Left cardiac atrium (tissue), 4 donors: ENCODE measurements at places on chromosomes 6 and 20.

GRCh38 chr6:53238311-53238710 lies 89.7 kb upstream of the GCM1 start:
- no peak for DNase-seq

GRCh38 chr6:45044086-45044485 lies 284.0 kb upstream of the RUNX2 start:
- DNase-seq = no peak

DNA sequence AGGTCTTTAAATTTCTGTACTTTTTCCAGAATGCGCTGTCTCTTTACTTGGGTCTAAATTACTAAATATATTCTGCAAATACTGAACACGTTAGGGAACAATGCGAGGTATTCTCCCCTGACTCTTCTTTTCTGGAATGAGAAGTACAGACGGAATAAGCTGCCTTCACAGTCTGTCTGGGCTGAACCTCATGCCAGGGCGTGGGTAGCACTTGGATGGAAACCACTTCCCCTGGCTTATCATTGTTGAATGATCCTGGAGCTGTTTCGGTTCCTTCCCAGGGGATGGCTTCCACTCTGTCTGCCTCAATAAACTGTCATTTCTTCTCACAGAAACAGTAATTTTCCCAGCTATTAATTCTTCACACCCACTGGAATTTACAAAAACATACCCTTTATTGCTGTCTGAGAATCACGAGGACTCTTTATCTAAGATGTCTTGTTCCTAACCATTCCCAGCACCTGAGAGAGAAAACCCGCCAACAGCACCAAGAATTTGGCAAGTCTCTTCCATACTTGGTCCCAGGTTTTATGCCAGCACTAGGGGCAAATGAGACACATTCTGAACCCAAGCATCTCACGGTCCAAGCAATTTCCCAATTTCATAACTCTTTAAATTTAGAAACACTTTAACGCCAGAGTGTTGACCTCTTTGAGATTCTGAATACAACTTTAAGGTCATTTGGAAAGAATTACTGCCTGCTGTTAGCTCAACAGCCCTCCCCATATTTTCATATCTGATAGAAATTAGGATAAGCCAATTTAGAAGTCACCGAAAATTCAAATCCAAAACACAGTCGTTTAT lies 43.2 kb upstream of the ADGRF5 start:
- DNase-seq = peak; percentile 34

DNA sequence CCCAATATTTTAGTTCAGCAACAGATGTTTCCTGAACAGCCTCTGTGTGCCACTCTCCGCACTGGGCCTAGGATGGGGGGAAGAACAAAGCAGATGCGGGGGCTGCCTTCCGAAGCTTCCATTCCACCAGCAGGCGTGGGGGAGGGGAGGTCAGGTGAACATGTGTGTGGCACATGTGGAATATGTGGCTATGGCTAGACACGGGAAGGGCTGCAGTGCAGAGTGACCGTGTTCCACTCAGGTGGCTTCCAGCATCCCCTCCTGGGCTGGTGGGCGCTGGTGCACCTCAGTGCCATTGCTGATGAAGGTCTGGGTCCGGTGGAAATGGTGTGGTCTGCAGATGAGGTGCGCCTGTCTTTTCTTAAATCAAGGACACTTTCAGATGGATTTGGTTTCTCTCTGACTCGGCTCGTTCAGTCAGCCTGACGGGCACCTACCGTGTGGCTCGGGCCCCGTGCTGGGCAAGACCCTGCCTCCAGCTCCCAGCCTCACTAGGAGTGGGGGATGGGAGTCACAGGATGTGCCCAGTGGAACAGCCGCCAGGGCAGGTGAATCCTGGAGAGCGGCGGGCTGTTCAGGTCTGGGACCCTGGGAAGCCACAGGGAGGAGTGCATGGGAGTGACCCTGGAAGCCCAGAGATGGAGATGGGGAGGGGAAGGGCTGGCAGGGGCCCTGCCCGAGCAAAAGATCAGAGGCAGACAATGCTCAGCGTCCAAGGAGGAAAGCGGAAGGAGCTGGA lies 111.0 kb downstream of the SYCP2 start:
- DNase-seq = no peak

- no peak for DNase-seq
Observed at GRCh38 chr6:53943395-53943794, 148.6 kb downstream of the LRRC1 start.

- no peak for DNase-seq
Observed at GRCh38 chr6:131052181-131052580, 10.9 kb downstream of the EPB41L2 start.
